Sigmoid colon (tissue), 7 donors: ENCODE measurements at places on chromosomes 7 and 10. TPM values are rescaled to one million over a fixed set of nuclear protein-coding genes. Genes with fewer than 3 reads are reported as not detected.

- no peak for DNase-seq
Measured at GRCh38 chr7:33061282-33061937, 1.2 kb downstream of the NT5C3A start.

GRCh38 chr7:108103558-108104298 is 26.4 kb downstream of the LAMB4 start:
- no peak for DNase-seq

DNA sequence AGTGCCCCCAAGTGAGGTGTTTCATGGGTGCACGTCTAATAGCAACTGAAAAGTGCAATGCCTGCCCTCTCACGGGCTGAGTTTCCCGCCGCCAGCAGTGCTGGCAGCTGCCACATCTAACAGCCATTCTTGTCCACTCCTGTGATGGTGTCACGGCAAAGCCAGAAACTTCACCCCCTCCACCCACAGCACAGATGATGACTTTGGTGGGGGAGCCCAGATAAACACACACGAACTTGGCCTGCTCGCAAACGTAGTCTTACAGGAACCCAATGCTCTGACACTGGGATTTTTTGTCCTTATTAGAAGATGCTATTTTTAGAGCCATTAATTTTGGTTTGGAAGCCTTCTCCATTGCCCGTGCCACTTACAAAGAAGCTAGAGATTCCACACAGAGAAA is 26.7 kb downstream of the CPXM2 start:
- DNase-seq, result peak; percentile 95

- DNase-seq, result no peak
Measured at GRCh38 chr7:123538189-123538714, 3.9 kb upstream of the IQUB start.

The CCDC172 gene
- not detected for polyA plus RNA-seq
